ENCODE measurements at places on chromosomes 3 and 15.

DNA sequence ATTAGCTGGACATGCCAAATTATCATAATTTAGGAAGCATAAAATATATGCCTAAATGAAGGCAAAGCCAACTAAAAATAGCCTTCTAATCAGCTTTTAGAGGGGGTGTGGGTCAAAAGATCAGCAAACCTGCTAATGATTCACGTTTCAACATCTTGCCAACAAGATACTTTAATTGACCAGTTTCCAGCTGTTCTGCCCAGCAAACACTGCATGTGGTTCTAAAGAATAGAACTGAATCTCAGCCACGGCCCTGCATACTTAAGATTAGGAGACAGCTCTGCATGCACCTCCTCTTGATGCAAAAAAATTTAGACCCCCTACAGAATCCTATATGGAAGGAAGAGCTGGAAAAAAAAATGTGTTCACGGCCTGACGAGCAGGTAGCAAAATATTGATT is 500.5 kb downstream of the TBL1XR1 start:
- no peak for DNase-seq

GRCh38 chr3:160735826-160736225 is 20.2 kb upstream of the PPM1L start:
- no peak for DNase-seq

GRCh38 chr3:160006282-160007163 is 17.9 kb downstream of the IL12A start:
- no peak for DNase-seq

DNA sequence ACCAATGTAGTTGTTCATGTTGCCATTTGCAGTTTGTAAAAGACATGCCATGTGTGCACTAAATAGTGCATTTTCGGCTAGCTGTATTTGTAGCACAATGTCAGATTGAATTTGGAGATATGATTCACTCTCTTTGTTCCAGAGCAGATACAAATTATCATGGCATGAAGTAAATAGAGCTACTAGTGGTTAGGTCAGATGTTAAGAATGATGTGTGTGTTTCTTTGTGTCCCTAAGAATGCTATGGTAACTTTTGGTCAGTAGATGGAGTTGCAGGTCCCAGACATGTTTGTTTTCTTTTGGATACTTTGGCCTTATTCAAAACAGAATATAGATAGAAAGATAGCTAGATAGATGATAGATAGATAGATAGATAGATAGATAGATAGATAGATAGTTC is 595.8 kb downstream of the NLGN1 start:
- no peak for DNase-seq

DNA sequence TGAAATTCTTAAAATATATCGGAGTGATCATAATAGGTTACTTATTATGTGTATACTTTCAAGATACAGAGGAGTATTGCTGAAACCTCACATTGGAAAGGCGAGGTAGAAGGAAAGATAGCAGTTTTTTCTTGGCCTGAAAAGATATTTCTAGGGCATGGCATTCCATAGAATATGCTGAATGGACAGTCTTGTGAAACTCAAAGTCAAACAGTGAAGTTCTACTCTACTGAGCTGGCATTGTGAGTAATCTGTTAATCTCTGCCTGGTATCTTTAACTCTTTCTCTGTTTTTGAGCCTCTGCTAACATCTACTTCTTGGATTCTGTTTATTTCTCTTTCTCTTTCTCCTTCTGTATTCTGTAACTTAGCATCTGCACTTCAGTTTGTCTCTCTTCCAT is 176.3 kb upstream of the ZBTB20 start:
- DNase-seq: no peak

GRCh38 chr3:138047596-138048158 is 37.7 kb downstream of the CLDN18 start:
- DNase-seq: no peak

- DNase-seq: no peak
Measured at GRCh38 chr3:188944108-188944507, 227.7 kb upstream of the TPRG1 start.

DNA sequence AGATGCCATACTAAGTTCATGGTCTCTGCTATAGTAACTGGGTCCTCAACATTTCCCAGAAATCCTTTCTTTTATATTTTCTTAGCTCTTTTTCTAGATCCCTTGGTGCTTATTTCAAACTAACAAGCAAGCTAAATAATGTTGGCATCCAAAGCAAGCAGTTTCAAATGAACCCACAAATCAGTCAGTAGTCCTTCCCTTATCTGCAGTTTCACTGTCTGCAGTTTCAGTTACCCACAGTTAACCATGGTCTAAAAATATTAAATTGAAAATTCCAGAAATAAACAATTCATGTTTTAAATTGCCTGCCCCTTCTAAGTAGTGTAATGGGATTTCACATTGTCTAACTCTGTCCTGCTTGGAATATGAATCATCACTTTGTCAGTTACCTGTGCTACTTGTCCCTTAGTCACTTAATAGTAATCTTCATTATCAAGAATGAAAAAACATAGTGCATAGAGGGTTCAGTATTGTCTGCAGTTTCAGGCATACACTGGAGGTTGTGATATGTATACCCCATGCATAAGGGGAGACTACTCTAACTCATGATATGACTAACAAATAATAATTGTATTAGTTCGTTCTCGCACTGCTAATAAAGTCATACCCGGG is 633.7 kb downstream of the MECOM start:
- DNase-seq: no peak

DNA sequence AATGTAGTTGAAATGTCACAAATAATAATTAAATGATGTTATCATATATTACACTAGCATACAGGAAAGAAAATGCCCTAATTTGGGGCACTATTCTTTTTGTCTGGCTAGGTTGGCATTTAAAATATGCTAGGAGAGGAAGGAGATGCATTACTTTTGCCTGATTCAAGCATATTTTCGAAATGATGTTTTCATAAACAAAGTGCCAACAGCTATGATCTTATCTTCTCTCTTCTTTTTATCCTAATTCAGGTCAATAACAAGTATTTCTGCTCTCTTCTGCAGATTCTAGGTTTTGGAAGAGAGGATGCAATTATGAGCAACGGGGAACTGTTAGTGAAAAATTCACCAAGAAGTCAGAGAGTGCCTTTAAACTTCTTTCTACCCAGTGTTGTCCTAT is 55.8 kb upstream of the NR2F2 start:
- no peak for DNase-seq

GRCh38 chr15:85891470-85891869 is 96.7 kb upstream of the KLHL25 start:
- no peak for DNase-seq

- DNase-seq: no peak
Measured at GRCh38 chr3:106877627-106878026, 499.6 kb upstream of the CCDC54 start.

- peak; percentile 12 for DNase-seq
Measured at GRCh38 chr15:33126559-33127290, 67.8 kb downstream of the FMN1 start.

- no peak for DNase-seq
Measured at GRCh38 chr15:28114721-28115622, 15.9 kb upstream of the OCA2 start.

DNA sequence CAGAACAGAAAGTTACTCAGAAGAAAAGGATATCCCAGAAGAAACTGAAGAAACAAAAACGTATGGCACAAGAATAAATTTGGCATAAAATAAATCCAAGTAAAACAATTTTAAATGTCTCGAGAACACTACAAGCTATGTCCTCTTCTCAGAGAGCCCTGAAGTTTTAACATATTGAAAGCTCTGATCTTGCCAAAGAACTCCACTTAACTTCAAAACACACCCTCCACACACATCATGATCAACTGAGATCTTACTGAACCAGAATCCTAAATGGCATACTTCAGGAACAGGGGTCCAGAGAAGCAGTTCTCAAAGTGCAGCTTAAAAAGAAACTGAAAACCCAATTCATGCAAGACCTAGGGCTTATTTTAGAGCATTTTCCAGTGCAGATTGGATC is 194.3 kb downstream of the MAGI1 start:
- no peak for DNase-seq

DNA sequence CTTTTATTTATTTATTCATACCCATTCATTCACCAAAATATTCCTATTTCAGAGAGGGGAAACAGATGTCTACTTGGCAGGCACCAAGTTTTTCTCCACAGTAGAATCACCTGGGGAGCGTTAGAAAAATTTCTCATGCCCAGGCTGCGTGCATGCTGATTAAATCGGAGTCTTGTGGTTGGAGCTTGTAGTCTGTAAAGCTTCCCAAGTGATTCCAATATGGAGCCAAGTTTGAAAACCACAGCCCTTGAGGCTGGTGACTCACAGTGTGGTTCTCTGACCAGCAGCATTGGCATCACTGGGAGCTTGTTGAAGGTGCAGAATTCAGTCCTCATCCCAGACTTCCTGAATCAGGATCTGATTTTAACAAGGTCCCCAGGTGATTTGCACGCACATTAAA is 49.7 kb downstream of the PDHB start:
- no peak for DNase-seq

- peak; percentile 60 for DNase-seq
Measured at GRCh38 chr3:187741403-187742350, 3.6 kb downstream of the BCL6 start.

DNA sequence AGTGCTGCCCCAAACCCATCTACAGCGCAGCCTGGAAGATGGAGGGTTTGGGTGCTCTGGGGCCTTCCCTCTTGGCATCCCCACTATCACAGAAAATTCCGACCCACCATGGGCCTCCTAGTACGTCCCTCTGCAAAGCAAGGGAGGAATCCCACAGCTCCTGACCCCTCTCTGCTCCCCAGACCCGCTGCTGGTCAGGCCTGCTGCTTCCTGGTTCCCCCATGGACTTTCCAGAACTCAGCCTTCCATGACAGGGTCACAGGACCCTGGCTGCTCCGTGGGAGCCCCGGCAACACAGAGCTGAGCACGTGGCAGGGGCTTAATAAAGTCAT is 3.1 kb upstream of the LOXL1 start:
- no peak for DNase-seq

- DNase-seq: no peak
Measured at GRCh38 chr3:78974181-78974790, 793.5 kb downstream of the ROBO1 start.

DNA sequence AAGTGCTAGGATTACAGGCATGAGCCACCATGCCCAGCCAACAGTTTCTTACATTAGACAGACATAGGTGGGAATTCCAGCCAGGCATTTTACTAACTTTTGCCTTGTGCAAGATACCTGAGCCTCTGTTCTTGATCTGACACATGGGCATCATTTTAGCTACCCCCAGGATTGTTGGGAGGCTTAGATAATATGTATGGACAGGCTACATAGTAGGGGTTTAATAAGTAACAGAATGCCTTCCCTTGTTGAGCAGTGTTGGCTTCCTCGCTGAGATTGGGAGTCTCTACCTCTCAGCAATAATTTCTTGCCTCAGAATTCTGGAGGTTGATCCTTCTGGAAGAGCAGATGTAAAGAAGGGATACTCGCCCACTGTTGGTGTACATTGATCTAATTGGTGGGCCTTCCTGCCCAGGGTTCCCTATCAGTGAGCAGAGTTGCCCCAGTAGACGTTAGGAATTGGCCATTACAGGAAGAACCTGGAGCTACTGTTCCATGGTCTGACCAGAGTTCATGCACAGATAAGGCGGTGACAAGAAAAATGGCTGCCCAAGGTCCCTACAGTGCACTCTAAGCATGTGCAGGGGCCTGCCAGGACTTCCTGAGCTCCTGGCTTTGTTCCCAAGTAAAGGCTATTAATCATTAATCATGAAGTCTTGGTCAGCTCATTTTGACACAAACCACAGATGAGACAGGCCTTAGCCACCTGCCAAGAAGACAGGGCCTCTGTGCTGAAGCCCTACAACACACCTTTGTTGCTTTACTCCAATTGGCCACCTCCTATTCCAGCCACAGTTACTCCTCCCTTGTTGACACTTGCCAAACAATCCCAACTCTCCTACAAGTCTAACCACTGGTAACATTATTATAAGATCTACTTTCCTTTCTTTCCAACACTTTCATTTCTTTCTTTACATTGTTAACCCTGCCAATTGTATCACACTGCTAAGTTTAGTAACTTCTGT is 5.0 kb upstream of the IL17RE start:
- no peak for DNase-seq
